ENCODE measurements at places on chromosomes 7 and 10. TPM values are rescaled to one million over a fixed set of nuclear protein-coding genes. Genes with fewer than 3 reads are reported as not detected.

The NMT2 gene
- total RNA-seq: 62.0 TPM

The FXYD4 gene
- total RNA-seq: not detected

The UBE2H gene
- 73.8 TPM for total RNA-seq

The MUC12 gene
- total RNA-seq: 0.41 TPM

The ZNF467 gene
- 1.6 TPM for total RNA-seq

The GDF2 gene
- total RNA-seq: not detected

The LOXL4 gene
- not detected for total RNA-seq

The GIMAP8 gene
- 1.6 TPM for total RNA-seq

The ASIC3 gene
- total RNA-seq: 0.82 TPM

Measured in frontal cortex (tissue), 4 donors.